Stimulated activated CD8-positive, alpha-beta memory T cell treated with anti-CD3 and anti-CD28 coated beads, Interleukin-4, amount 100 ng/mL, for 4 hours (primary cell): ENCODE measurements at places on chromosomes 6 and 20.

- no peak for DNase-seq
Observed at GRCh38 chr6:65989676-65990075, 282.6 kb upstream of the EYS start.

- no peak for DNase-seq
Observed at GRCh38 chr6:107171513-107171912, 56.2 kb upstream of the BEND3 start.

GRCh38 chr6:111985202-111985731 is 68.6 kb upstream of the CCN6 start:
- DNase-seq, result peak; percentile 29

DNA sequence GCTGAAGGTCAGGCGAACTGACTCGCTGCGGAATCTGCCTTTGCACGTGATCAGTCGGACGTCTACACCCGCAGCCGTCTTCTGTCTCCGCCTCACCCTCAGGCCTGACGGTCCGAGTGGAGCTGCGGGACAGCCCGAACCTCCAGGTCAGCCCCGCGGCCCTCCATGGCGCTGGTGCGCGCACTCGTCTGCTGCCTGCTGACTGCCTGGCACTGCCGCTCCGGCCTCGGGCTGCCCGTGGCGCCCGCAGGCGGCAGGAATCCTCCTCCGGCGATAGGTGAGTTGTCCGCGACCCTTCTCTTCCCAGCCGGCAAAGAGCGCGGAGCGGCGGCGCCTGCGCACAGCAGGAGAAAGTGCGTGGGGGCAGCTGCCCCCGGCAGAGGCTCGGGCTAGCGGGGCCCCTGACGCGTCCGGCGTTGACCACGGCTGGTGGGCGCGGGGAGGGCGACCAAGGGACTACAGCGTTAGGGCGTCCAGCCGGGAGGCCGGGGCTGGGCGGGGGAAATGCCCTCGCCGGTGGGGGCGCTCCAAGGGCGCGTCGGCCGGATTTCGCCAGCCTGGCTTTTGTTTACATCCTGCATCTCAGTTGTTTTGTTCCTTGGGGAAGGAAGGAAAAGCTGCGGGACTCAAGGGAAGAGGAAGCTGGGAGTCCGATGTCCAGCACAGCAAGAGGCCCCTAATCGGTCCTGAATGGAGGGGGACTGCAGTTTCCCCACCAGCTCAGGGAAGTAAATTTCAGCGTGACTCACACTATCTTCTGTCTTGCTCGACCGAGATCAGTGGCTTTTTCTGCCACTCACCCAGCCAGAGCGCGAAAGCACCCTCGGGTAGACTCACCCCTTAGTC is at the start of gene SMPDL3A:
TSS of gene SMPDL3A (plus strand) at position 77 of the 846 bp plus-strand sequence. CDS start at position 166, 89 bp downstream.
- no peak for DNase-seq

- peak; percentile 47 for DNase-seq
Observed at GRCh38 chr20:5788385-5788895, 38.2 kb downstream of the SHLD1 start.
